ENCODE measurements at places on chromosomes 1 and 21. TPM values are rescaled to one million over a fixed set of nuclear protein-coding genes. Genes with fewer than 3 reads are reported as not detected.

DNA sequence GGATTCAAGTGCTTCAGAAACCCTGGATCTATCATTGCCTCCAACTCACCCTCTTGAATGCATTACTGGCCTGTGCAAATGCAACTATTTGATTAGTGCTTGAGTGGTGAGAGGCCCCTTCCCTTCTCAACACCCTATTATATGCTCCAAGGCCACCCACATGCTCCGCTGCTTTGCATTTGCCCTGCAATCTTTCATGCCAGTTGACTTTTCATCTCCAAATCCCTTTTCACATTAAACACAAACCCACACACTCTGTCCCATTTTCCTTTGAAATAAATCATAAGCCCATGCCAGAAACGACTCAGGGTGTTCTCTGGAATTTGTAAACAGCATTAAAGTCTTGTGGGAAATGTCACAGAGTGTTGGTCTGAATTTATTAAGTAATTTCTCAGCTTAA, 78.9 kb upstream of the CTTNBP2NL start:
- no peak overlapping the region for H3K27ac ChIP-seq
- no peaks in the 10 kb centered on the region for H3K27me3 ChIP-seq
- H3K4me1 ChIP-seq = peaks cover 1% of the 10 kb centered on the region
- no peak for DNase-seq
- no peak overlapping the region for H3K4me3 ChIP-seq

DNA sequence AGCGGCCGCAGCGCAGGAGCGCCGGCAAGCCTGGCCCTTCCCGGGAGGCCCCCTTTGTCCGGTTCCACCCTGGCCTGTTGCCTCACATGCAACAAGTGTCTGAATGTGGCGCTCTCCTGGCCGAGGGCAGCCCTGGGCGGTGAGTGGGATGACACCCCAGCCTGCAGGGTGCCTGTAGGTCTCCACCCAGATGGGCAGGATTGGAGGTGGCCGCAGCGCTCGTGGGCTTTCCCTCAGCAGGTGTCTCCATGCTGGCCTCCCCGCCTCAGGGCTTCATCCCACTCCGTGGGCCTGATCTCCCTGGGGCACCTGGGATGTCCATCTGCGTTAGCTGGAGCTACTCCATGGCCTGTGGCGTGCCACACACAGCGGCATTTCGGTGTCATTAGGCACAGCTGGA, 1.5 kb downstream of the MIB2 start:
- no peaks in the 10 kb centered on the region for H3K4me1 ChIP-seq
- H3K36me3 ChIP-seq = no peaks in the 10 kb centered on the region
- no peak overlapping the region for H3K4me3 ChIP-seq

- no peak for DNase-seq
- H3K27ac ChIP-seq = no peak overlapping the region
- H3K4me3 ChIP-seq = no peak overlapping the region
- no peaks in the 10 kb centered on the region for H3K4me1 ChIP-seq
- H3K27me3 ChIP-seq = peaks cover 6% of the 10 kb centered on the region
- H3K36me3 ChIP-seq = no peaks in the 10 kb centered on the region
Observed at GRCh38 chr1:184004935-184005334, 32.6 kb downstream of the COLGALT2 start.

DNA sequence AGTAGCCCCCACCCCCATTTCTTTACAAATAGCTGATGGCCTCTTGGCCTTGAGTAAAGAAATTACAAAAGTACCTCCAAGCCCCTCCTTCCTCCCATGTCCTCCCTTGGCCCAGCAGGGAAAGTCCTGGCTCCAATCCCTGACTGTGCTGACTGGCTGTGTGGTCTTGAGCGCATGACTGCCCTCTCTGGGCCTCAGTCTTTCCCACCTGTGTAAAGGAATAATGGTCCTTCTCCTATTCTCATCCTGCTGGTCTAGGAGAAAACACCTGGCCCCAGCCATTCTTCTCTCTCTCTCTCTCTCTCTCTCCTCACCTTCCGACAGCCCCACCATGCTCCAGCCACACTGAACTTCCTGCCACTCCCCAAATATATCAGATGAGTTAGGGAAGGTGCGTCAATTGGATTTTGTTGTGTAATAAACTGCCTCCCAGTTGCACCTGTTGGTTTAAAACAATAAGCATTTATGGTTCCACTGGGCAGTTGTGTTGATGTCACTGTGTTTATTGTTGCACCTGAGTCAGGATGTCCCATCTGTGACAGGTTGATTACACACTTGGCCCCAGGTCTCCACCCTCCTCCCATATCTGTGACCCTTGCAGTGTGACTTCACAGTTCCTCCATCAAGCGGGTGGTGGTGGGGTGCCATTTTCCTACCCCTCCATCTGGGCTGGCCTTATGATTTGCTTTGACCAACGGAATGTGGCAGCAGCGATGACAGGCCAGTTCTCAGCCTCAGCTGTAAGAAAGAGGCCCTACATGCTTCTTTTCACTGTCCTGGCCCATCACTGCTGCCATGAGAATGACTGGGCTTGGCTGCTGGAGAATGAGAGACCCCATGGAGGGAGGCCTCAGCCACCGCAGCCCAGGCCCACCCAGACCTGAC, 22.3 kb upstream of the LRP8 start:
- H3K27ac ChIP-seq = no peak overlapping the region
- H3K27me3 ChIP-seq = no peaks in the 10 kb centered on the region
- peak; percentile 52 for DNase-seq
- no peaks in the 10 kb centered on the region for H3K36me3 ChIP-seq
- no peak overlapping the region for H3K4me3 ChIP-seq
- no peaks in the 10 kb centered on the region for H3K4me1 ChIP-seq

GRCh38 chr1:151501474-151501873, 9.7 kb upstream of the CGN start:
- DNase-seq = no peak
- no peaks in the 10 kb centered on the region for H3K4me1 ChIP-seq
- no peak overlapping the region for H3K27ac ChIP-seq

- no peaks in the 10 kb centered on the region for H3K36me3 ChIP-seq
- no peak overlapping the region for H3K27ac ChIP-seq
- no peaks in the 10 kb centered on the region for H3K27me3 ChIP-seq
- H3K4me1 ChIP-seq = no peaks in the 10 kb centered on the region
- DNase-seq = no peak
Observed at GRCh38 chr1:199313444-199313843, 674.6 kb downstream of the PTPRC start.

GRCh38 chr1:192436441-192437078, 119.8 kb downstream of the RGS21 start:
- no peak overlapping the region for H3K4me3 ChIP-seq
- no peaks in the 10 kb centered on the region for H3K4me1 ChIP-seq
- no peaks in the 10 kb centered on the region for H3K27me3 ChIP-seq
- no peaks in the 10 kb centered on the region for H3K36me3 ChIP-seq
- DNase-seq = no peak

DNA sequence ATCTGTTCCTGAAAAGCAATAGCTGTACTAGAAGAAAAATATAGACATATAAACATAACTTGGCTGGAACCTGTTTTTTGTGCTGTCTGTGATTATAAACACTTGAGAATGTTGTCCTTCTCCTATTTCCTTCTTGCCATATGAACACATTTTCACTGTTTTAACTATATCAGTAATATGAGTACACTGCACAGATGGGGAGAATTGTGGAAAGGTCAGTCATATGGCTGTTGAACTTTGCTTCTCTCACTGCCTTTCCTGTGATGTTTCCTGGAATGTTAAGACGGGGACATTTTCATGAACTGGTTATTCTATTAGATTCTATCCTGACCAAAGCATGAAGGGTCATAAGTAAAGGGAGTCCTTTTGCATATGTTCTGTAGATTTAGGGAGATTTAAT, 24.9 kb downstream of the HMCN1 start:
- no peak for DNase-seq
- no peak overlapping the region for H3K4me3 ChIP-seq
- no peaks in the 10 kb centered on the region for H3K4me1 ChIP-seq

DNA sequence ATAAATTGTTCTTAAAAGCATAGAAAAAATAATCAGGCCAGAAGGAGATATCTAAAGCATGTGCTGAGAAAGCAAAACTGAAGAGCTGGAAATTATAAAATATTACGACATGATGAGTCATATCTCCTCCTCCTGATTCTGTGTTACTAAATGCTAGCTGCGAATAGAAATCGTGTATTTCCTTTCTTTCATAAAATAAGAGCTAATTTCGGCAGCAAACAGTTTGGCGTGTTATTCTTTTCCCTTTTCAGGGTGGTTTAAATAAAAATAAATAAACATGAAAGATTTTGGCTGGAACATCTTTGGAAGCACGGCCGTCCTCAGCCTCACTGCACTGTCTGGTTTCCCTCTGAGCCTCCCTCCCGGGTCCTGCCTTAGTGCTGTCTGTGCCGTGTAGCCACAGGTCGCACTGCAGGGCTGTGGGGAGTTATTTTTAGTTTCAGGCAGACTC, 56.0 kb downstream of the ADARB1 start:
- peak overlapping the region; percentile 86 for H3K27ac ChIP-seq
- no peaks in the 10 kb centered on the region for H3K36me3 ChIP-seq
- no peaks in the 10 kb centered on the region for H3K27me3 ChIP-seq
- no peak overlapping the region for H3K4me3 ChIP-seq
- DNase-seq = no peak

GRCh38 chr1:234868296-234869147, 258.5 kb upstream of the IRF2BP2 start:
- no peaks in the 10 kb centered on the region for H3K4me1 ChIP-seq
- no peaks in the 10 kb centered on the region for H3K27me3 ChIP-seq
- H3K36me3 ChIP-seq = no peaks in the 10 kb centered on the region
- no peak overlapping the region for H3K4me3 ChIP-seq
- DNase-seq = no peak
- no peak overlapping the region for H3K27ac ChIP-seq

DNA sequence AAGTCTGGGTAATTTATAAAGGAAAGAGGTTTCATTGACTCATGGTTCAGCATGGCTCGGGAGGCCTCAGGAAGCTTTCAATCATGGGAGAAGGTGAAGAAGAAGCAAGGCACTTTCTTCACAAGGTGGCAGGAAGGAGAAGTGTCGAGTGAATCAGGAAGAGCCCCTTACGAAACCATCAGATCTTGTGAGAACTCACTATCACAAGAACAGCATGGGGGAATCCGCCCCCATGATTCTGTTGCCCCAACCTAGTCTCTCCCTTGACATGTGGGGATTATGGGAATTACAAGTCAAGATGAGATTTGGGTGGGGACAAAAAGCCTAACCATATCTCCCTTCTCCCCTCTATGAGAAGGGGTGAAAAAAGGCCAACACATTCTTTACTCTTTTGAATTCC, 11.2 kb upstream of the IVNS1ABP start:
- DNase-seq = no peak
- H3K4me3 ChIP-seq = no peak overlapping the region
- H3K27ac ChIP-seq = no peak overlapping the region

DNA sequence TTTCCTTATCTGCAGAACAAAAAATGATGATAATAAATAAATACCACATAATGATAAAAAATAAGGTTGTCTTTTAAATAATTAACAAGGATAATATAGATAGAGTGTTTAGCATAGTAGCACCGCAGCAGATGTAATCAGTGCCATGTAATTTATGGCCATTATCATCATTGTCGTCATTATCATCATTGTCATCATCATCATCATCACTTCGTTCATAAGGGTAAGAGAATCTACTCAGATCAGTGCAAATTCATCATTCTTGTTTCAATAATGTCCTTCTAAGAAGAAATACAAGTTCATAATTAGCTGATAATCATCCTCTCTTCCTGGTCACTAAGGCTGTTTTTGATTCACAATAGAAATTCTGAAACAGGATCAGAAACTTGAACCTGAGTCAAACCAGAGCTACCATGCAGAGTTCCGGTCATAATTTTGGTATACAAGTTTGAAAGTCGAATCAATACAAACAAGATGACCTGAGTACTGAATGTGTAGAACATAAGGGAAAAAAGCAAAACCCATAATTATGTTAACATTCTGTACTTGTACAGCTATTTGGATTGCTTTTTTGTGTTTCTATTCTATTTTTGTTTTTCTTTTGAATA, 172.0 kb downstream of the LRRC40 start:
- no peaks in the 10 kb centered on the region for H3K36me3 ChIP-seq
- no peak overlapping the region for H3K27ac ChIP-seq
- H3K4me1 ChIP-seq = no peaks in the 10 kb centered on the region
- no peak overlapping the region for H3K4me3 ChIP-seq
- H3K27me3 ChIP-seq = no peaks in the 10 kb centered on the region
- no peak for DNase-seq

DNA sequence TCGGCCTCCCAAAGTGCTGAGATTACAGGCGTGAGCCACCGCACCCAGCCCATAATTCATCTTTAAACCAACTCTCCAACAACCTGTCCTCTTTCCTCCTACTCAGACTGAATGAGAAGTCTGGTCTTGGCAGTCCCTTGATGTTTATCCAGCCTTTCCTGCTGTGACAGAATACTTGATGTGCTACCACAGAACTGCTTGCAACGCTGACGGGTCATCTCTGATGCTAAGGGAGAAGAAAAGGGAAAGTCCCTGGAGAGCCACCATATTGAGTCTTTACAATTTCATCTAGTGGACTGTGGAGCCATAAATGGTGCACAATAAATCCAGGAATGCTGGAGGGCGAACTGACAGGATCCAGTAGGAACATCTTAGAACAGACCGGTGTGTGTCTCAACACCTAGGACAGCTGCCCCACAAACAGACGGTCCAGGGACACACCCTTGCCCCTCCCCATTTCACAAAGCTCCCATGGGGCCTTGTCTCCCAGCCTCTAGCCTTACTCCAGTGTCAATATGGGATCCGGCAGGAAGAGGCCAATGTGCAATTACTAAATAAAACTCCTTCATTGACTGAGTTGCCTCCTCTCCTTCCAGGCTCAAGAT, 30.7 kb downstream of the JAK1 start:
- H3K4me3 ChIP-seq = no peak overlapping the region
- no peaks in the 10 kb centered on the region for H3K27me3 ChIP-seq
- peaks cover 5% of the 10 kb centered on the region for H3K4me1 ChIP-seq
- no peak for DNase-seq
- no peaks in the 10 kb centered on the region for H3K36me3 ChIP-seq
- no peak overlapping the region for H3K27ac ChIP-seq

GRCh38 chr1:112388436-112388835, 7.6 kb upstream of the CTTNBP2NL start:
- no peaks in the 10 kb centered on the region for H3K4me1 ChIP-seq
- DNase-seq = no peak
- peak overlapping the region; percentile 37 for H3K27ac ChIP-seq
- H3K4me3 ChIP-seq = no peak overlapping the region
- H3K36me3 ChIP-seq = no peaks in the 10 kb centered on the region

GRCh38 chr1:224333309-224333926, 3.4 kb upstream of the NVL start:
- no peak for DNase-seq
- H3K36me3 ChIP-seq = no peaks in the 10 kb centered on the region
- no peak overlapping the region for H3K4me3 ChIP-seq
- no peak overlapping the region for H3K27ac ChIP-seq

GRCh38 chr1:226569879-226570547, 21.4 kb downstream of the STUM start:
- no peaks in the 10 kb centered on the region for H3K4me1 ChIP-seq
- no peaks in the 10 kb centered on the region for H3K36me3 ChIP-seq
- H3K4me3 ChIP-seq = no peak overlapping the region
- no peaks in the 10 kb centered on the region for H3K27me3 ChIP-seq
- no peak overlapping the region for H3K27ac ChIP-seq
- no peak for DNase-seq

Gene PDZK1
- polyA plus RNA-seq = 1.0 TPM

Gene AMPD1
- not detected for polyA plus RNA-seq

Gene CRYAA
- polyA plus RNA-seq = not detected

Gene TTC22
- 3.9 TPM for polyA plus RNA-seq

Gene IGSF9
- 1.0 TPM for polyA plus RNA-seq

Gene CHI3L2
- polyA plus RNA-seq = not detected
